ENCODE measurements at places on chromosomes 3 and 15.

- DNase-seq: no peak
Measured at GRCh38 chr15:92930776-92931175, 30.7 kb downstream of the CHD2 start.

- DNase-seq: no peak
Measured at GRCh38 chr3:137767538-137768360, 3.6 kb downstream of the SOX14 start.

DNA sequence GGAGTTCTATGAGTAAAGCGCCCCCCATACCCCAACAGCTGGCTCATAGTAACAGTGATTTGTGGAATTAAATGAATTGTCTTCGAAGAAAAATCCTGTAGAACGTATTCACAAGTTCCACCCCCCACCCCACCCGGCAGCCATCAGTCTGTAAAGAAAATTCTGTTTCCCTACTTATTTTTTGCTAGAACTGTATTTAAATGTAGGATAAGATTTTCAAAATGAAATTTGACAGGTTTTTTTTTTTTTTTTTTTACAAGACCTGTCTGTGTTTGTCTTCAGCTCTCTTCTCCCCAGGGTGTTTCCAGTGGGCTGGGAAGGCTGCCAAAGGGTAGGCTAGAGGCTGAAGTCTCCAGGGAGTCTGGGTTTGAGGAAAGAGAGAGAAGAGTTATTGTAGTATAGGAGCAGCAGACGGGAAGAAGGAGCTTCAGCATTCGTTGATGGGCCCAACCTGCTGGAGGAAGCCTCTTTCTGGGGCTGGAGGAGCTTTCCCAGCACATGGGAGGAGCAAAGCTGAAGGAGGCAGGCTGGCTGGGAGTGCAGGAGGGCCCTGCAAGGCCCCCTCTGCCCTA, 130.6 kb upstream of the SEMA6D start:
- DNase-seq: no peak

GRCh38 chr3:40875581-40875980, 323.7 kb upstream of the CTNNB1 start:
- DNase-seq: no peak

DNA sequence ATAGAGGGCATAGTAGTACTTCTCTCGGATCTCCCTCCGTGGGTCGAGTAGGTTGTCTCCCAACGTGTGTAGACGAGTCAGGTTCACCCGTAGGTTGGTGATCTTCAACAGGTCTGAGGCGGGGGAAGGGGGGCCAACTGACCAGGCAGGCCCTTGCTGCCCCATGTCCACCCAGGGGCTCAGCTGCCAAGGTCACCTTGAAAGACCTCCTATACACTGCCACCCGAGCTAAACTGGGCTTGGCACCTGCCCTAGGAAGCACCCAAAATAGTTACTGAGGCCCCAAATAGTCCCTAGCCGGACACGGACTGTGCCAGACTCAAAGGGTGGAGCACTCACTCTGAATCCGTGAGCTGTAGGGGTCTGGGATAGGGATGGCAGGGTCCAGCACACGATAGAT, 1.8 kb downstream of the LAMB2 start:
- no peak for DNase-seq

DNA sequence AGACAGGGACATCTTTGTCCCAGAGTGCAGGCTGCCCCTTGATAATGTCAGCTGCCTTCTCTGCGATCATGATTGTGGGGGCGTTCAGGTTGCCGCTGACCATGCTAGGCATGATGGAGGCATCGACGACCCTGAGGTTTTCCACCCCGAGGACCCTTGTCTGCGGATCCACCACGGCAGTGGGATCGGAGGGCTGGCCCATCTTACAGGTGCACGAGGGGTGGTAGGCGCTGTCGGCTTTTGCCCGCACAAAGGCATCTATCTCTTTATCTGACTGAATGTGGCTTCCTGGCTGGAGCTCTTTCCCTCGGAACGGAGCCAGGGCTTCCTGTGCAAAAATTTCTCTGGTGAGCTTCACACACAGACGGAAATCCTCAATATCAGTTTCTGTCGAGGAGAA, 28.4 kb downstream of the CHDH start:
- DNase-seq: no peak

DNA sequence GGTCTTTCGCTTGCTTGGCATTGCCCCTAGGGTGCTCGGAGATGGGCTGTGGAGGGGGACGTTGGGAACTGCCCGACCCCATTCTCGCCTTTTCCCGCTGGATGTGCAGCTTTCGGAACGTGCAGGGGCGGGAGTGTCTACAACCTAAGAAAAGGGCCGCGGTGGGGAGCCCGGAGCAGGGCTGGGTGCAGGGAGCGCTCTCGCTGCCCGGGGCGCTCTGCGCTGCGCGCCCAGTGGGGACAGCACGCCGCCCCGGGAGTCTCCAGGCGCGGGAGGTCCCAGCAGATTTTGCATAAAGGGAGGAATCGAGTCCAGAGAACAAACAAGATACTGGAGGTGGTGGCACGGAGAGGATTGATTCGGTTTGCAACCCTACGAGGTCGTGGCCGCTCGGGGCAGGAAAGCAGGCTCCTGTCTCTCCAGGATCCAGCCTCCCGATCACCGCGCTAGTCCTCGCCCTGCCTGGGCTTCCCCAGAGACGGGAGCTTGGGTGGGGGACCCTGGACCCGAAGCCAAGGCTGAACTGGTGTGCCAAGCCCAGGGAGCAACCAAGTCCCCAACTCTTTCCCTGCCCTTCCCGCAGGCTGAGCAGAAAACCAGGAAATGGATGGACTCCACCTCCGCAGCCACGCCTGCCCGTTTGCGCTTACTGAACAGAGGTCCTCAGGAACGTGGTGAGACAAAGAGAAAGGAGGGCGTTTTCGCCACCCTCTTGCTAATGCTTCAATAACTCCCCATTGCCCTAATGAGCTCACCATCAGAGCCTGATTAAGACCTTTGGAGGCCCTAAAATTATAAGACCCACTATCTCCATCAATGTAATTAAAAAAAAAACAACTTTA, 59.7 kb downstream of the NOX5 start:
- DNase-seq: peak; percentile 72

DNA sequence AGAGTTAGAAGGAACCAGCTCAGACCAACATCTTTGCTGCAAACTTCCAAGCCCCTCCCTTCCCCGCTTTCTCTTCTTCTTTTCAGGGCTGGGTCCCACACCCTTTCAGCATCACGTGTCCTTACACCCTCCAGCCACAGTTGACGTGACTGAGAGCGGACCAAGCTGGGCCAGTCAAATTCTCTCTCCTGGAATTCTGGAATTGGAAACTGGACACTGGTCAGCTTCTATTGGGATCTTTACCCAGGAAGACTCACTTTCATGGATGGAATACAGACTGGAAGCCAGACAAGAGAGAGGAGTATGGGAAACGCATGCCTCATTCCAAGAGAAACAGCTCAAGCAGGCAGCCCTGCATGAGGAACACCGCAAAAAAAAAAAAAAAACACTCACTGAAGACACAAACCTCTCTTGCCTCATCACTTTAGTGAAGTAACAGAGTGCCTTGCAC, 12.4 kb upstream of the TPM1 start:
- no peak for DNase-seq

DNA sequence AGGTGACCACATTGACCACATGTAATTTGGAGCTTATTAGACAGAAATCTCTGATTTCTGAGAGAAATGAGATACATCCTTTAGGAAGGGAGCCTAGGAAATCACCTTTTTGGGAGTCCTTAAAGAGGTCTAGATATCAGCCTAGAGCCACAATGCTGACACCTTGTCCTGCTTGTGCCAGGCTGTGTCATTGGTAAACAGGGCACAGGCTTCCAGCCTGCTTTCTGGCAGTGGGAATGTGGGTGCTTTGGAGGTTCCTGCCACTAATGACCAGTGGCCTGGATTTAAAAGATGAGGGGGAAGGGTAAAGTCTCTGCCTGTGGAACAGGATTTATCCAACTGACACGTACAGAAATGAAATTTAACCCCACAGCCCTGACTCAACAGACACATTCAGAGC, 169.8 kb upstream of the KBTBD8 start:
- no peak for DNase-seq

DNA sequence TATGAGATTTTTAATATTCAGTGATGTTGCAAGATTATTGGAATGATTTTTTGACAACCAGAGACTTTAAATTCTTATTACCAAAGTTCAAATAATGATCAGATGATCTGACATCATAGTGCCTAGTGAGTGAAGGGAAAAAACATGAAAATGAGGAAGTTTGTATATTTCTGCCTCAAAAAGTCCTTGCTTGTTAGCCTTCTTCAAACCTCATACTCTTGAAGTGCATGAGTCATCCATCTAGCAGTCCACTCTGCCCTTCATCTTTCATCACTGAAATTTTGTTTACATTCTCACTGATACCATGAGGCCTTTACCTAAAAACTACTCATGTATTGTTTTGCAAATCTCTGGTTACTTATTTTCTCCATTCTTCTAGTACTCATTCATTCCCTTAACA, 23.9 kb upstream of the OR5H6 start:
- DNase-seq: no peak

GRCh38 chr15:81544385-81544784, 170.4 kb upstream of the TMC3 start:
- DNase-seq: no peak

DNA sequence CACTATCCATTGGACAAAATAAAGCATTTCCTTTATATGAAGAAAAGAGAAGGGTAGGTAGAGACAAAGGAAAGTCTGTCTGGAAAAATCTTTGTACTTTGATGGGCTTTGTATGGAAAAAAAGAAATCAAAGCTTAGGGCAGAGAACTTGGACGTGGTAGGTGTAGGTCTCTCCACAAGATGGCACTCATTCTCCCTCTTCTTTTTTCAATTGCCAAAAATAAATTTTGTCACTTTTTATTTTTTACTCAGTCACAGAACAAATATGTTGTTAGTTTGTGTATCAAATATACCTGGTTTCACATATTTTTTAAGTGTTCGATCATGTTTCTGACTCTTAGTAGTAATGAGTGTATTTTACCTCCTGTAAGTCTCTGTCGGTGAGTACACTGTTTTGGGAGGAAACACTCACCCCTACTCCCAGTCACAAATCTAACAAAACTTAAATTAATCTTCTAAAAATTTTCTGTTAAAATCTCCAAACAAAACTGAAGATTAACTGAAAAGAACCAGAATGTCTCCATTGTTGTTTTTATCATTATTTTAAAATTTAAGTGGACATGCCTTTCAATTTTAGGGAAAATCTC, 415.8 kb upstream of the GOLIM4 start:
- DNase-seq: peak; percentile 51

DNA sequence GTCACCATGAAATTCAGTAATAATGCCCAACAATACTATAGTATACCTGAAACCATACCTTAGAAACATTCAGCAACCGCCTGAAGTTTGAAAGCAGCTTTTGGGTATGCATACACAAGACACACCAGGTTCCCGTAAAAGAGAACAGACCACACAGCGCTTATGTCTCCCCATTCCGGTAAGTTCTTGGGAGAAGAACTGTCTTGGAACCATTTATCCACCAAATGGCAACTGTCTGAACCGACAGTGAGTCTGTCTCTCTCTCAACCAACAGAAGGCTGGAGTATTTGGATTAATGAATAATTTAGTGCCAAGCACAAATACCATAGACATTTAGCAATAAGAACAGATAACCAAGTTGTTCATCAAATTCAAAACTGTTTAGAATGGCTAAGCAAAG, 7.6 kb downstream of the RGMA start:
- no peak for DNase-seq

GRCh38 chr15:58556541-58556940, 124.8 kb downstream of the LIPC start:
- no peak for DNase-seq

DNA sequence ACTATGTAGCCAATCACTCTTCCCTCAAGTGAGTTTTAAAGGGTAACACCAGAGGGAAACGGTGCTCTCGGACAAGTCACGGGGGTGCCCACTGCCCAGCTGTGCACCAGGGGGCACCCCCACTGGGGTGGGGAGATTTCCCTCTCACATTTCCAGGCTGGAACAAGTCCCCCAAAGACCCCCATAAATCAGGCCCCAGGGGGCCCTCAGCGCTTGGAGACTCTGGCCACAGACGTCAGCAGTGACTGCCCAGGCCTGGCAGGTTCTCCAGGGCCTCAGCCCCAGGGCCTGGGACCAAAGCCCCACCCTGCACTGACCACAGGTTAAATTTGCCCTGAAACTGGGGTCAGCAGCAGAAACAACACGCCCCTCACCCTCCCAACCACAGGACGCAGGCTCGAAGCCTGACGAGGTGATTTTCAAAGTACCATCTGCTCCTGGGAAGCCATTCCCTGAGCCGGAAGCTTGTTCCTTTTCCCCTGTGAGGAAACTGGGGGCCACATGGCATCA, 17.0 kb downstream of the XXYLT1 start:
- DNase-seq: no peak

- no peak for DNase-seq
Measured at GRCh38 chr3:123034120-123034519, 6.6 kb upstream of the SEMA5B start.

- DNase-seq: no peak
Measured at GRCh38 chr15:51106481-51106880, 11.8 kb upstream of the TNFAIP8L3 start.

GRCh38 chr3:102810937-102811336, 376.1 kb downstream of the ZPLD1 start:
- DNase-seq: no peak

DNA sequence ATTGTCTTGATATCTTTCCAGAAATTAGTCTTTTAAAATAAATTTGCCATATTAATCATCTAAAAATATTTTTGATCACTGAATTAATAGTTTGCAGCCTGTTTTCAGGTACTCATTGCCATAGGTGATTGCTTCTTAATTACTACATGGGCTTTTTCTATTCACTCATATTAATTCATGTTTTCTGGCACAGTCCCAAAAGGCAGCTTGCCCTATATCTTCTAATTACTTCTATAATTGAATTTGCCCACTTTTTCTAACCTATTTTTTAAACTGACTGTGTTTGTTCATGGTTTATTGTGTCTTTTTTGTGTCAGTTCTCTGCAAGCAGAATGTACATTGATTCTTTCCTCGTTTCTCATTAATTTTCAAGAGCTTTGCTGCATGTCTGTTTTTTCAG, 85.7 kb upstream of the SOX2 start:
- DNase-seq: no peak

DNA sequence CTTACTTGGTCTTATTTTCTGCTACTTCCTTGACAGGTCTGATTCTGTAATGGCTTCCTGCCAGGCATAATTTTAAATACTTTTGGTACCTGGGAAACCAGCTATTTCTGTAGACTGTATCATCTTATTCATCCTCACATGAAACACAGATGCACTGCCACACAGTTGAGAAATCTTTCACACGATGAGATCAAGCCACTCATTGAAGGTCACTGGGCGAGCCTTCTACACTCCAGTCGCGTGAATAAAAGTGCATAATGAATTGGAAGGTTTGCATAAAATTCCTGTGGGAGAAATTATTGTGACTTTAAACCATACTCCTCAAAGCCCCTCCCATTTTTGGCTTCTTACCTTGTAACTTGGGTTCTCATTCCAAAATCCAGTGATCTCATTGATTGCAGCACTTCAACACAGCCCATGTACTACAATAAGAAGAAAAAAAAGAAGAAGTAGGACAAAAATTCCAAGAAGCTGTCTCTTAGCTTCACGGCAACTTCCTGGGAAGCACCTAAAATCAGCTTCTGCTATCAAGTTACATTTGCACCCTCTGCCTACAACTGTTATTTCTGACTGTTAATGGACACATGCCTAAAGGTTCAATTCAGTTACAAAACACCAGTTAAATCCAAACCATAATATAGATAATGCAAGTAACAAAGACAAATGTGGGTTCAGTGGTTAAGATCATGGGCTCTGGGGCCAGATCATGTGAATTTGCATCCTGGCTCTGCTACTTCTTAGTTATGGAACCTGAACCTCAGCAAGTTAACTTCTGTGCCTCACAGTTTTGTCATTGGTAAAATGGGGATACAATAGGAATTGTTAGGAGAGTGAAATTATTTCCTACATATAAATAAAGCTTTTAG, 39.0 kb downstream of the SHC4 start:
- DNase-seq: peak; percentile 20
